Activated CD8-positive, alpha-beta memory T cell treated with anti-CD3 and anti-CD28 coated beads for 48 hours (primary cell): ENCODE measurements at places on chromosomes 12 and 14.

DNA sequence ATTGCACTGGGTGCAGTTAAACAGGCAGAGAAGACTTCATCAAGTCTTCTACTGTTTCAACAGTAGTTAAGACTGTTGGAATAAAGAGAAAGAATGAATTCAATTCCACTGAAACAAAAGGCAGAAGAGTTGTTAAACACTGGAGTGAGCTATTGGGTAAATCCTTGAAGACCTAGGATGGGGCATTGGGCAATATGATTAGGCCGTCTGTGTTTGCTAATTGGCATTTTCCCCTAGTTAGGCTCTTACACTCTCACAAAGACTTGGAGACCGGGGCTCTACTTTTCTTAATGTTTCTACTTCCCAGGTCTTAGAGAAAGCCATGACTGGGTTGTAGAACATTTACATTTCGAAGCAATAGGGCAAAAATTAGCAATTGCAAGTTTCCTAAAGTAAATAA, 402.1 kb downstream of the NAV3 start:
- DNase-seq = no peak

GRCh38 chr14:61098721-61099120, 117.7 kb downstream of the SLC38A6 start:
- no peak for DNase-seq

GRCh38 chr14:70700955-70701585, 59.4 kb downstream of the TTC9 start:
- DNase-seq = no peak

DNA sequence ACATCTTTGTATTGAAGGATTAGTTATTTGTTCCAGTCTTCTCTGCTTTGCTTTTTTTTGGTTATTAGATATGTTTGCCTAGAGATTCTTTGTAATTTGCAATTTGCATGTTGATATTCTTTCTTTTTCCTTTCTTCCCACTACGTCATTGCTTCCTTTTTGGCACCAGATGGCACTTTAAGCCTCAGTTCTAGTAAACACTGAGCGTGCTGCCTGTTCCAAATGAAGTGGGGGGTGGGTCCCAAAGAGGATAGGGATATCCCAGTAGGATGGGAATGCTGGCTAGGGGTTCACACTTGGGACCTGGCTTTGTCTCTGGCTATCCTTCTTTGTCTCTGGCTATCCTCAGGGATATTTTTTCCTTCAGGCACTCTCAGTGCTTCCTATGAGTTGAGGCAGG, 17.0 kb downstream of the EAPP start:
- DNase-seq = no peak

DNA sequence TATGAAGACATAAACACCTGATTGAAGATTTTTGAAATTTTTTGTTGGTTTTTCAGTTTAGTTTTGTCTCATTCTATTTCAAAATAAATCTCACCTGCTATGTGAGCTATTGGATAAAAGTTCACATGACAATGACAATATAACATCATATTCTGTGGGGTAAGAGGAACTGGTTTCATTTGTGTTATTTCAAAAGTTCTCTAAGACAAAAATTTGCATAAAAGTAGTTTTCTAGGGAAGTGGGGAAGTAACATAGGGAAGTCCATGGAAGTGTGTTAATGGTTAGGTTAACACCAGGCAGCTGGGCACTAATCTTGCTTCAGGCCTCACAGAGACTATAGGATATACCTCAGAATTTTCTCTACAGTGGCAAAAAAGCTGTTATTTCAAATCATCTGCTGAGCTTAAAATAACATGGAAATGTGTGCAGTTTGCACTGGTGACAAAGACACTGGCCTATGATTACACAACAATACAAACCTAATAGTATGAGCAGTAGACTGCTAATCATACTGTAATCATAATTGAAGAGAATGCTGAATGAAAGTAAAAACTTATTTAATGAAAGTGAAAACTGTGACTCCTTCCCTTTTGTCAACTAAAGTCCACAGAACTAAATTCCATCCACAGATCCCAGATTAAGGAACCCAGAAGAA, 710.6 kb upstream of the TMEM132C start:
- DNase-seq = no peak

DNA sequence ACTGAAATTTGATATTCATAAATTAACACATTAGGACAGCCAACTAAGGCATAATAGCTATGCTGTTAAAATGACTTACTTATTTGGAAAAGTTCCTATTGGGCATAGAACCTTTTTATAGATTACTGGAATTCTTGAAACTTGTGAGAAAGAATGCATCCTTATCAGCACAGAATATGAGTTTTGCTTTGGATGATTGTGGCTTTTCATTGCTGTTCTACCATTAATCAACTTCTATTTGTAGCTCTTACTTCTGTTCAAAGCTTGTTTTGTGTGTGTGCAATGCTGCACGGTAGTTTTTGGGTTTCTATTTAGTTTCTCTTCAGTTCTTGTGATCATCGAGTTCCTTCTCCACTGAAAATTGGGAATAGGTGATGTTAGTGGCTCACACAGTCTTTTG, 152.4 kb upstream of the PELI2 start:
- no peak for DNase-seq

DNA sequence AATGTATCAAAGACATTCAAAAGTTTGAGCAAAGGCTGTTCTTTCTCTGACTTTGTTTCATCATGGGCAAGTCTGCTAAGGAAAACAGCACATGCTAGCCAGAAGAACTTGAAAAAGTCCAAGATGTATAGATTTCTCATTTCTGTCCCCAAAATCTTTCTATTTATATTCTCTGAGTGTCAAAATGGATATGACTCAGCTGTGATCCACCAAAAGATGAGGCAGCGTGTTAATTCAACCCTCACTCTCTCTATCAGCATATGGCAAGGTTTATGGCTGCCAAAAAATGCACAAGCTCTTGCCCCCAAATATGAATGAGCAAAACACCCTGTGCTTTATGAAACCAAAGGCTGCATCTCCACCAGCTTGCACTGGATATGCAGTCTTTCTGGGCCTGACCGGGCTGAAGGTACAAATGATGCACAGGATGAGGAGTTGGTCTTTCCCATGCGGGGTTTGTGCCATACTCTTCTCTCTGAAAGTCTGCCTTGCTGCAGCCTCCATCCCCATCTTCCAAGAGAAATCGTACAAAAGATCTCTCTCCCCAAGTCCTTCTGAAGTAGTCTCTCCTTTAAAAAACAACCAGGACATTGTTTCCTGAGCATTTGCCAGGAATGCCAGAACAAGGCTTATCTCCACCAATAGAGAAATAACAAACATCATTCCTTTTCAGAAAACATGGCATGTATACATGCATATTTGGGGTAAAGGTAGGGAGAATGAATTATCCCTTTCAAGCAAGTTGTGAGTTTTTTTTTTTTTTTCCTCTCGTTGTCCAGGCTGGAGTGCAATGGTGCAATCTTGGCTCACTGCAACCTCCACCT, 203.4 kb downstream of the TMX1 start:
- no peak for DNase-seq

DNA sequence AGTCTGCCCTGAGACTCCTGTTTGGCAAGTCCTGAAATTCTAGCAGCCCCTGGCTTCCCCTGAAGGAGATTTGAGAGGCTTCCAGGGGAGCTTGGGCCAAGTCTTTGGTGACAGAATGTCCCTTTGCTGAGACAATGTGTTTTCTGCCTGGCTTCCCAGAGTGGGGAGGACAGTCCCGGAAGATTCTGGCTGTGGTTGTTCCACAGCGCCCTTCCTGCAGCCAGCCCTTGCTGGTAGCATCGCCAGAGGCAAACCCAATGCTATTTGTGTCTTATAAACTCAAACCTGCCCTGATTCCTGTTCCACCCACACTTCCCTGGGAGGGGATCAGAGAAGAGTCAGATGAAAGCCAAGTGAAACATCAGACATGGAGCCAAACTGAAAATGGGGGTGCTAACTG, 56.4 kb upstream of the OAS1 start:
- DNase-seq = no peak

DNA sequence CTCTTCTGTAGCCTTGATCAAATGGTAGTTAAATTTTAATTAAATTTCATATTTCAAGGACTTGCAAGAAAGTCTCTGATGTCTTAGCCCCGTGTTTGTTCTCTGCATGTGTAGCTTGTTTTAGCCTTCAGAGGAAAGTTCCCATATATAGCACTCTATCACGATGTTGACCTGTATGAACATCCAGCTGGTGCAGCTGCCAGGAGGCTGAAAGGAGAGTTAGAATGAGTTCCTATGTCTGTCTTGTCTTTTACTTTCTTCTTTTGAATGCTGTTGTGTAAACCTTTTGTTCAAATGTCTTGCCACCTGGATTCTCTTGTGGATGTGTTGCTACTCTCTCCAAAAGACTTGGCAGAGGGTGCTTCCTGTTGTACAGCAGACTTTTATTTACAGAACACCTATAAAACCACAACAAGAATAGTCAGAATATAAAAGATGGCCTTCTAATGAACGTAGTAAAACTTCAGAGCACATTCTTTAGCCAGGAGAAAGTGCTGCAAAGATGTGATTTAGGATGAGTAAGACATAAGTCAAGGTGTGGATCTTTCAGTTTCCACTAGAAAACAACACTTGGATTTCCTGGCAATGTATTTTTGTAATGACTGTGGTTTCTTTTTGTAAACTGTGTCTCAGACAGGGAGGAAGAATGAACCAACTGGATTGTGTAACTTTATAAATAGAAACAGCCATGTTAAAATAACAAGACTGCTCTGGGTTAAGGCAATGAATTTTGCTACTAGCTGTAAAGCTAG, 17.2 kb downstream of the NAV3 start:
- DNase-seq = no peak

DNA sequence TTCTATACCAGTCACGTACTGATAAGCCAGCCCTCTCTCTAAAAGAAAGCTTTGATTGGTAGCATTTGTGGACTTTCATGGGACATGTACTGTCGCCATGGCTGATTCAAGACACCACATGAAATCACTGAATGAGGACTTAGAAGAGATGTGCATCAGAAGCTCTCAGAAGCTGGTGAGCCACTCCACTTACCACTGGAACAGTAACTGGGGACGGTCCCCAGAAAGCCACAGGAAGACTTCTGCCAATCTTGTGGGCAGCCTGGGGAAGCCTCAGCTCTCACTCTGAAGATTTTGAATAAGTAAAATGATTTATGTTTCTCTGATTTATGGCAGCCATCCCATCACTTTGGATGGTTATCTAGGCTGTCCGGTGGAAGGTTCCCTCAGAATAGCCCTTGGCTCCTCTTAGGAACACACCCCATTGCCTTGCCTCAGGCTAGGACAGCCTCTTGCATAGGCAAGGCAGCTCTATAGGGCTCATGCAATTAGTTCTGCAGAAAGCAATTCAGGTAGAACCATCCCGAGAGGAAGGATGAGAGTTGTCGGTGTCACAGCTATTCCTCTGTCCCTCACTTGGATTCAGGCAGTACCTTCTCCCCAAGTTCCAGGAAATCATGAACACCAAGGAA, 9.8 kb downstream of the DHRS1 start:
- no peak for DNase-seq

GRCh38 chr12:42236017-42236416, 2.0 kb downstream of the YAF2 start:
- no peak for DNase-seq

GRCh38 chr14:103862393-103862782, 15.0 kb upstream of the PPP1R13B start:
- DNase-seq = no peak

DNA sequence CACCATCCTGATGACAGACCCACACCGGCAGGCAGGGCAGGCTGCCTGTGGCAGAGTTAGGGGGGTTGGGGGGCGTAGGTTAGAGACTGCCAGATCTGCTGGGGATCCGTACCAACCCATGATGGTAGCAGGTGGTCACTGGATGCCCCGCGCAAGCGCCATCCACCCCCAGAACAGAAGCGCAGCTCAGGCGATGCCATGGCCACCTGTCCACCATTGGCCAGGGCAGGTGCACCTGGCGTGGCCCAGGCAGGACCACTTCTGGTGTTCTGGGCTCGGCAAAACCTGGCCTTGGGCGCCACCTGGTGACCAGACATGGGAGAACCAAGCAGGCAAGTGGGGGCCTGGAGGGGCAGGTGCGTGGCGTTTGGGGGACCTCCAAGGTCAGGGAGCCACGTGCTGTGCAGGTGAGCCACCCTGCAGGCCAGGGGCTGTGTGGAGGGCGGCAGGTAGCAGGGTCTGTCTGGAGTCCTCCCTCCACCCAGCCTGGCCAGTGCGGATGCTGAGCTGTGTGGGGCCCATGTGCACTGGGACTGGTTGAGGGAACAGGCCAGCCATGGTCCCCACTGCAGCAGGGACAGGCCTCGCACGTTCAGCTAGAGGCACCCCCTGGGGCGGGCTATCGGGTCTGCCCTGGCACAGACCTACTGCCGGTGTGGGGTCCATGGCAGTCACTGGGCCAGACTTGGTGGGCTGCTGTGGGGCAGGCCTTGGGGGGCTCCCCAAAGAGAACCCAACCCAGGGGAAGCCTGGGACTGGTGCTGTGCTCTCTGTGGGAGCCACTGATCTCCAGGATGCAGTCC, 15.6 kb downstream of the BAG5 start:
- peak; percentile 67 for DNase-seq

GRCh38 chr12:64877363-64878004, 53.0 kb downstream of the TBC1D30 start:
- DNase-seq = no peak

DNA sequence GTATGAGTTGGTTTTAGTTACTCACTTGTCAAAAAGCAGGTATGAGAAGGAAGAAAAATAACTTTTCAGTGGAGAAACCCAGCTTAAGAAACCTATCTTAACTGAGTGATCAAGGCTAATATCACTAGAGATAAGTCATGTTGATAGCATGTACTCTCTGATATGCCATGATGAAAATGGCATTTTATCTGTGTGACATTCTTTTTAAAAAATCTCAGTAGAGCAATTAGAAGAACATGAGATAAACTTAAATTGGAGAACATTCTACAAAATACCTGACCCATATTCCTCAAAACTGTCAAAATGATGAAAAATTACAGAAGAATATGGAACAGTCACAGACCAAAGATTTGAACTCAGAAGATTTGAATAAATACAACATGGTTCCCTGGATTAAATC, 912.4 kb upstream of the ATXN7L3B start:
- no peak for DNase-seq
